ENCODE measurements at places on chromosomes 4 and X. TPM values are rescaled to one million over a fixed set of nuclear protein-coding genes. Genes with fewer than 3 reads are reported as not detected.

BRS3 gene
- total RNA-seq: not detected

SSX2B gene
- not detected for total RNA-seq

ADAMTS3 gene
- not detected for total RNA-seq

GRIA3 gene
- not detected for total RNA-seq

ERVMER34-1 gene
- 0.07 TPM for total RNA-seq

N4BP2 gene
- 17.5 TPM for total RNA-seq

- no peaks in the 10 kb centered on the region for H3K4me1 ChIP-seq
- H3K27me3 ChIP-seq: peaks cover 11% of the 10 kb centered on the region
Observed at GRCh38 chr4:140600408-140600807, 31.6 kb upstream of the UCP1 start.

- H3K27ac ChIP-seq: no peak overlapping the region
- peaks cover 28% of the 10 kb centered on the region for H3K36me3 ChIP-seq
- H3K27me3 ChIP-seq: no peaks in the 10 kb centered on the region
Observed at GRCh38 chr4:51890760-51891159, 47.8 kb downstream of the DCUN1D4 start.

GRCh38 chr4:10971800-10972401 lies 287.3 kb upstream of the CLNK start:
- no peaks in the 10 kb centered on the region for H3K27me3 ChIP-seq
- no peaks in the 10 kb centered on the region for H3K36me3 ChIP-seq
- no peaks in the 10 kb centered on the region for H3K4me1 ChIP-seq
- no peak for DNase-seq

- H3K36me3 ChIP-seq: no peaks in the 10 kb centered on the region
- H3K4me3 ChIP-seq: no peak overlapping the region
- no peaks in the 10 kb centered on the region for H3K4me1 ChIP-seq
- DNase-seq: no peak
- no peak overlapping the region for H3K27ac ChIP-seq
- H3K27me3 ChIP-seq: no peaks in the 10 kb centered on the region
Observed at GRCh38 chrX:120653000-120653399, 23.1 kb upstream of the C1GALT1C1 start.

- no peaks in the 10 kb centered on the region for H3K27me3 ChIP-seq
- no peaks in the 10 kb centered on the region for H3K36me3 ChIP-seq
- H3K4me1 ChIP-seq: no peaks in the 10 kb centered on the region
- no peak overlapping the region for H3K4me3 ChIP-seq
Observed at GRCh38 chr4:187910741-187911140, 84.8 kb upstream of the ZFP42 start.

DNA sequence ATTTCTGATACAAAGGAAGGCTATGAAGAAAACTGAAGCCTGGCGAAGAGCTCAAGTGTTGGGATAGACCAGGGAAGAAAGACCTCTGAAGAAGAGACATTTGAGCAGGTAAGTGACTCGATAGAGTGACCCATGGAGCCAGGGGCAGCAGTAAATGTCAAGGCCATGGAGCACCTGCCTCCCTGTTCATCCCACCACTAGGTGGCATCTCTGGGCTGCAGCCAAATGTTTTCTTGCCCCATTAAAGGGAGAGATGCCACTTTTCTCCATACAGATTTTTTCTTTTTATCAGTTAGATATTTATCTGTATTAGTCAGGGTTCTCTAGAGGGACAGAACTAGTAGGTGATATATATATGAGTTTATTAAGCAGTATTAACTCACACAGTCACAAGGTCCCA lies 4.9 kb upstream of the ZNF81 start:
- H3K27ac ChIP-seq: no peak overlapping the region
- H3K4me3 ChIP-seq: no peak overlapping the region
- peaks cover 9% of the 10 kb centered on the region for H3K4me1 ChIP-seq
- DNase-seq: peak; percentile 67

DNA sequence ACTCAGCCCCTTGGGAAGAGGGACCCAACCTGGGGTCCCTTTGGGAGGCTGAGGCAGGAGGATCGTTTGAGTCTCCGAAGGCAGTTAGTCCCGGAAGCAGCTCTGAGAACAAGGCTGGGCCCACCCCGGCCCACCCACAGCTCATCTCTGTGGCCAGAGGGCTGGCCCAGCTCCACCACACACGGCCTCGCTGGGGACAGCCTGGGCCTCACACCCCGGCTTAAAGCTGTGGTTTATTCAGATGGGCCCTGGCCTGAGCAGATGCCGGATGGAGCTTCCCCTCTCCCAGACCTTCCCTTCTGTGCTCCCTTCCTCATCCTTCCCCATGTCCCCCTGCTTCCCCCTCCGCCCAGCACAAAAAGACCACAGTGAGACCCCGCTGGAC lies 54.4 kb downstream of the FAM53A start:
- no peaks in the 10 kb centered on the region for H3K36me3 ChIP-seq
- no peaks in the 10 kb centered on the region for H3K4me1 ChIP-seq
- H3K27me3 ChIP-seq: no peaks in the 10 kb centered on the region

DNA sequence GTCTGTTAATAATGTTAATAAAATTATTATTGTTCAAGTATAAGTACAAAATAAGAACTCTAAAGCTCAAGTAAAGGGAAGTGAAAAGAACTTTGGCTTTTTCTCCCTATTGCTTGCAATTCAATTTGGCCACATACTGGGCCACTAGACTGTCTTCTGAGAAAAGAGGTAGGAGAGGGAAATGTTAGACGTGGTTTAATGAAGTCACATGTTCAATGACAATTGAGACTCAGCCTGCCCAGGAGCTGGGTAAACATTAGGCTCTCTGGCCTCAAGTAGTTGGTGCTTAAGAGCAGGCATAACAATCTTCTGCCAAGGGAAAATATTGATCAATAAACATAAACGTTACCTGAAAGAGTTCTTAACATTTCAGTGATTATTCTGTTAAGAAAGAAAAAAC lies 15.1 kb upstream of the PRSS12 start:
- H3K27ac ChIP-seq: no peak overlapping the region
- H3K36me3 ChIP-seq: no peaks in the 10 kb centered on the region
- no peak overlapping the region for H3K4me3 ChIP-seq
- no peaks in the 10 kb centered on the region for H3K4me1 ChIP-seq

- H3K27me3 ChIP-seq: no peaks in the 10 kb centered on the region
- H3K4me3 ChIP-seq: no peak overlapping the region
- H3K27ac ChIP-seq: no peak overlapping the region
- DNase-seq: no peak
- H3K36me3 ChIP-seq: no peaks in the 10 kb centered on the region
Observed at GRCh38 chrX:41240509-41240908, 93.5 kb upstream of the DDX3X start.

DNA sequence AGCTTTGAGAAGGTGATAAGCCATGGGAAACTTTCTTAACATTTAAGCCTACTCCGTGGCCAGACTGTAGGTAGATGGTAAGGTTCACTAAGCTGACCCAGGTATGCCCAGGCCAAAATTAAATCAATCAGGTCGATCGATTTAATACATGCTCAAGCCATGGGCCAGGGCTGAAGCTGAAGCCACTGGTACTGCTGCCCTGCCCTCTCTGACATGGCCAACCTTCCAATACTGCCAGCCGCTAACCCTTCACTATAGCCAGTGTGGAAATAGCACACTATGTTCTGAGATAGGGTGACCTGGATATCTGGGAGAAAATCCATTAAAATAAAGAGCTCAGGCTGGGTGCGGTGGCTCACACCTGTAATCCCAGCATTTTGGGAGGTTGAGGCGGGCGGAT lies 31.6 kb downstream of the TSC22D3 start:
- DNase-seq: no peak
- no peaks in the 10 kb centered on the region for H3K27me3 ChIP-seq
- no peaks in the 10 kb centered on the region for H3K36me3 ChIP-seq
- H3K4me3 ChIP-seq: no peak overlapping the region

- no peak for DNase-seq
- H3K27me3 ChIP-seq: peaks cover 2% of the 10 kb centered on the region
Observed at GRCh38 chrX:46812445-46812844, 24.4 kb upstream of the RP2 start.

GRCh38 chr4:108570993-108571569 lies 49.3 kb upstream of the RPL34 start:
- no peak for DNase-seq
- H3K4me3 ChIP-seq: no peak overlapping the region
- H3K36me3 ChIP-seq: peaks cover 4% of the 10 kb centered on the region
- no peak overlapping the region for H3K27ac ChIP-seq
- peaks cover 2% of the 10 kb centered on the region for H3K27me3 ChIP-seq

DNA sequence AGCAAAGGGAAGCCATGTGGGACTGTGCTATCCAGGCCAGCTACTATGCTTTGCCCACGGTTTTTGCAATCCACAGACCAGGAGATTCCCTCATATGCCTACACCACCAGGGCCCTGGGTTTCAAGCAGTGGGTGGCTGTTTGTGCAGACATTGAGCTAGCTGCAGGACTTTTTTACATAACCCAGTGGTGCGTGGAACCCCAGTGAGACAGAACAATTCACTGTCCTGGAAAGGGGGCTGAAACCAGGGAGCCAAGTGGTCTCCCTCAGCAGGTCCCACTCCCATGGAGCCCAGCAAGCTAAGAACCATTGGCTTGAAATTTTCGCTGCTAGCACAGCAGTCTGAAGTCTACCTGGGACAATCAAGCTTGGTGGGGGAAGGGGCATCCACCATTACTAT lies 959.9 kb downstream of the FSTL5 start:
- no peaks in the 10 kb centered on the region for H3K36me3 ChIP-seq
- H3K4me3 ChIP-seq: no peak overlapping the region
- DNase-seq: no peak
- no peaks in the 10 kb centered on the region for H3K4me1 ChIP-seq

- H3K36me3 ChIP-seq: no peaks in the 10 kb centered on the region
- no peak overlapping the region for H3K4me3 ChIP-seq
- H3K4me1 ChIP-seq: no peaks in the 10 kb centered on the region
- H3K27me3 ChIP-seq: peaks cover 8% of the 10 kb centered on the region
Observed at GRCh38 chr4:154720123-154720522, 23.7 kb upstream of the LRAT start.

DNA sequence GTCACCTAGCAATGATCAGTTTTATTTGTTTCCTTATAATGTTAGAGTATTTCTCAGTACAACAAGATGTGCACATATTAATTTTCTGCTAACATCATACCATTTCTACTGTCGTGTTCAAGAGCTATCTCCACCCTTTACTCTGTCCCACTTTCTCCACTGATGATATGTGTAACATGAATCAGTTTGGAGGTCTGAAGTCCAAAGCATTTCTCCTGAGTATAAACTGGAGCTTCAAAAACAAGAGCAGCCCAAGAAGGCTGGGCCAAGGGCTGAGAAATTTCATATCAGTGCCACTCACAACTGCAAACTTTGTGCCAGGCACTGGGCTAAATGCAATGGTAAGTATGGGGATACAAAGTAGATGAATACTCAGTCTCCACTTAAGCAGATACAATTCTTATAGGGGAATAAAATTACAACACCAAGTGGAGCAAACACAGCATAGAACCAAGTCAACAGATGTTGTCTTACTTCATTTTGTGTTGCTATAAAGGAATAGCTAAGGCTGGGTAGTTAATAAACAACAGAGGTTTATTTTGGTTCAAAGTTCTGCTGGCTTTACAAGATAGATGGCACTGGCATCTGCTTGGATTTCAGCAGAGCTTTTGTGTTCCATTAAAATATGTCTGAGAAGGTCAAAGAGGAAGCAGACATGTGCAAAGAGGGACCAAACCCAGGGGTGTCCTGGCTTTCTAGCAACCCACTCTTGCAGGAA lies 44.2 kb downstream of the AMELX start:
- DNase-seq: no peak
- H3K4me1 ChIP-seq: no peaks in the 10 kb centered on the region
- no peak overlapping the region for H3K4me3 ChIP-seq
- H3K27me3 ChIP-seq: peaks cover 5% of the 10 kb centered on the region

DNA sequence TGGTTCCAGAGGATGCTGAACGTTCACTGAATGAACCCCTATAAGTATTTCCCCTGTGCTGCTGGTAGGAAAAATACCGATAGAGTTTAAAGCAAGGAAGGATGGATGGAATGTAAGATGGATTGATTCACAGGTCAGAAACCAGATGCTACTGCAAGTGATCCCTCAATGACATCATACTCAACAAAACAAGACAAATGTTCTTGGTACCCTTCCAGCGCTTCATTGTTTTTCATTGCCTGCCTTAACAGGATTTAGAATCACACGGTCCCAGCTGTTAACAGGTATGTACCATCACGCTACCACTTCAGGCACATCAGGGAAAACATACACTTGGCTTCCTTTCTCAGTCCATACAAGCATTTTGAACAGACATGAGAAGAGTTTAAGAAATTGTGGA lies 118.1 kb upstream of the TLR3 start:
- H3K27ac ChIP-seq: no peak overlapping the region
- no peaks in the 10 kb centered on the region for H3K4me1 ChIP-seq
- no peak for DNase-seq
- peaks cover 14% of the 10 kb centered on the region for H3K27me3 ChIP-seq
- no peak overlapping the region for H3K4me3 ChIP-seq
- H3K36me3 ChIP-seq: no peaks in the 10 kb centered on the region

DNA sequence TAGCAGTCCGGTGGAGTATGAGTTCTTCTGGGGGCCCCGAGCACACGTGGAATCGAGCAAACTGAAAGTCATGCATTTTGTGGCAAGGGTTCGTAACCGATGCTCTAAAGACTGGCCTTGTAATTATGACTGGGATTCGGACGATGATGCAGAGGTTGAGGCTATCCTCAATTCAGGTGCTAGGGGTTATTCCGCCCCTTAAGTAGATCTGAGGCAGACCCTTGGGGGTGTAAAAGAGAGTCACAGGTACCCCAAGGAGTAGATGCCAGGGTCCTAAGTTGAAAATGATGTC lies 852 bp downstream of the MAGEH1 start:
- no peaks in the 10 kb centered on the region for H3K27me3 ChIP-seq
- DNase-seq: peak; percentile 8
- peak overlapping the region; percentile 95 for H3K27ac ChIP-seq
- peaks cover 7% of the 10 kb centered on the region for H3K4me1 ChIP-seq
- peak overlapping the region; percentile 96 for H3K4me3 ChIP-seq
- H3K36me3 ChIP-seq: no peaks in the 10 kb centered on the region

- no peak overlapping the region for H3K4me3 ChIP-seq
- no peak overlapping the region for H3K27ac ChIP-seq
- H3K4me1 ChIP-seq: peaks cover 2% of the 10 kb centered on the region
- H3K36me3 ChIP-seq: peaks cover under 1% of the 10 kb centered on the region
- H3K27me3 ChIP-seq: no peaks in the 10 kb centered on the region
Observed at GRCh38 chr4:80912350-80912749, 118.2 kb upstream of the BMP3 start.

- no peaks in the 10 kb centered on the region for H3K36me3 ChIP-seq
- no peaks in the 10 kb centered on the region for H3K4me1 ChIP-seq
- H3K27ac ChIP-seq: no peak overlapping the region
- H3K27me3 ChIP-seq: no peaks in the 10 kb centered on the region
- DNase-seq: no peak
Observed at GRCh38 chr4:188658958-188659522, 519.8 kb downstream of the TRIML1 start.

GRCh38 chr4:121773883-121774282 lies 8.9 kb upstream of the SMIM43 start:
- DNase-seq: no peak
- no peaks in the 10 kb centered on the region for H3K36me3 ChIP-seq
- H3K27ac ChIP-seq: no peak overlapping the region
- peaks cover 17% of the 10 kb centered on the region for H3K27me3 ChIP-seq

DNA sequence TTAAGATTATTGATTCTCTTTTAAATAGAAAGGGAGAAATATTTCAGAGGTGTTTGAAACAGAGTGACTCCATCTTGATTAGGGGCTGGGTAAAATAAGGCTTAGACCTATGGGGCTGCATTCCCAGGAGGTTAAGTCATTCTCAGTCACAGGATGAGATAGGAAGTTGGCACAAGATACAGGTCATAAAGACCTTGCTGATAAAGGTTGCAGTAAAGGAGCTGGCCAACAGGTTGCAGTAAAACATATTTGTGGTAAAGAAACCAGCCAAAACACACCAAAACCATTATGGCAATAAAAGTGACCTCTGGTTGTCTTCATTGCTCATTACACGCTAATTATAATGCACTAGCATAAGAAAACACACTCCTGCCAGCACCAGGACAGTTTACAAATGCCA lies 165.0 kb downstream of the SPIN4 start:
- no peaks in the 10 kb centered on the region for H3K36me3 ChIP-seq
- DNase-seq: no peak
- no peak overlapping the region for H3K4me3 ChIP-seq

Data from activated CD8-positive, alpha-beta T cell treated with anti-CD3 and anti-CD28 coated beads for 36 hours (primary cell).